ENCODE measurements at places on chromosomes 6 and 20. TPM values are rescaled to one million over a fixed set of nuclear protein-coding genes. Genes with fewer than 3 reads are reported as not detected.
A peak's percentile ranks its signal among the peaks of the same experiment; 100 is the strongest.

Gene OPN5
- not detected for total RNA-seq

Gene SCUBE3
- 10.3 TPM for total RNA-seq

Gene HNF4A
- not detected for total RNA-seq

Gene RIOK1
- 12.4 TPM for total RNA-seq

Gene SMLR1
- not detected for total RNA-seq

Gene BMP5
- 2.3 TPM for total RNA-seq

Gene FAM83B
- total RNA-seq, result 1.8 TPM

Gene QKI
- 459 TPM for total RNA-seq

Gene NOX3
- not detected for total RNA-seq

Gene XKR7
- not detected for total RNA-seq

Gene LPA
- total RNA-seq, result not detected

Gene KIAA1586
- total RNA-seq, result 6.4 TPM

- DNase-seq, result no peak
These were observed 37.5 kb downstream of the MAK start for GRCh38 chr6:10800810-10801209.

GRCh38 chr6:56686429-56686828, 43.7 kb upstream of the DST start:
- DNase-seq, result no peak

DNA sequence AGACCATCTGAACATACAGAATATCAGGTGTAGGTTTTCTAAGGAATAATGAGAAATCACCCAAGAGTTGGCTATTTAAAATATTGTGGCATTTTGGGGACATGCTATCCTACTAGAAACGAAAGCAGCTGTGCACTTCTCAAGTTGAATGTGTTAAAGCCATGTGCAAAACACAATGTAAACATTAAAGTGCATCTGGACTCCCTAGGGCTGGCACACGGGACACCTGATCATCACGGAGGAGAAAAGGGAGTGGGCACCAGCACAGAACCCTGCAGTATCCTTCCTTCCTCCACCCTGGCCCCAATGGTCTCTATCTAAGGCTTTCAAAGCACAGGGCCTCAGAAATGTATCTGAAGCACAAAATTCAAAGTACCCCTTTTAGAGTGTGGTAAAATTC, 94.3 kb downstream of the INSM1 start:
- DNase-seq, result no peak

GRCh38 chr6:159807150-159807858, 7.2 kb downstream of the PNLDC1 start:
- no peak for DNase-seq

GRCh38 chr20:19815553-19815991, 57.5 kb downstream of the RIN2 start:
- no peak for DNase-seq

DNA sequence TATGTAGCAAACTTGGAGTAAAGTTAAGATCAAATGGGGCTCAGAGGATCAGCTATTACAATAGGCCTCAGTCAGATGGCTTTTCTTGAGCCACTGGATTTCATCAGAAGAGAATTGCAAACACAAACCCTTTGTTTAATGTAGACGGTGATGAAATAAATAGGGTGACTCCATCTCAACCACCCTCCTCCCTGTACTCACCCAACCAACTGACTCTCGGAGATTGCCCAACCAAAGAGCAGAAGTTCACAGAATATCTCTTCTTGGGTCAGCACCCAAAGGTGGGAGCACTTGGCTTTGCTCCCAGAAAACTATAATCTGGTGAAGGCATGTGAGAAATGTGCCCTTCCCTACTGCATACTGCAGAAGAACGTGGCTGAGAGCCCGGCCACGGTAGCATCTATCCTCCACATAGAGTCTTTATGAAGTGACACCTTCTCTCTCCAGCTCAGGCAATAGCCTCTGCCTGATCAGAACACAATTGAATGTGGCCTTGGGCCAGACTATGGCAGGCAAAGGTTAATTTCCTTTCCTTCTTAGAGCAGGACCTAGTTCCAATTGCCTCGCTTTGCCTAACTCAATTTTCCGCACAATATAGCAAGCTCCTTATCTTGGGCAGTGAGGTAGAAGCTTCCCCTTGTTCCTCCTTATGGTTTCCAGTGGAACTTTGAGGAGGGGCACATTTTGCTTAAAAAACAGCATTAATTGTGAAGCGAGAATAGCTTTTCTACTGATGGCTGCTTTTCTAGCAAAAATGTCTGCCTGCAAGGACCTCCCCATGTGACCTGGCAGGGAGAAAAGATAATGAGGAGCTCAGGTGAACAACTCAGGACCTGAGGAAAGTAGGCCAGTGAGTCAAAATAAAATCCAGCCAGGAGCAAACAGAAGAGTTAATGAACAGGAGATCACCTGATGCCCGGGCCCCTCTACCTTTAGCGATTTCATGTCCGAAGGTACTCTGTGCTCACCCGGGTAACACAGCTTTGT, 79.4 kb downstream of the GFOD1 start:
- DNase-seq, result peak; percentile 77

GRCh38 chr6:82363428-82364086, at the start of gene TPBG:
Gene TPBG (plus strand): TSS chr6:82363817. CDS start chr6:82364962, 1,145 bp downstream.
- peak; percentile 70 for DNase-seq

GRCh38 chr20:13790708-13791107, 5.9 kb downstream of the NDUFAF5 start:
- no peak for DNase-seq

DNA sequence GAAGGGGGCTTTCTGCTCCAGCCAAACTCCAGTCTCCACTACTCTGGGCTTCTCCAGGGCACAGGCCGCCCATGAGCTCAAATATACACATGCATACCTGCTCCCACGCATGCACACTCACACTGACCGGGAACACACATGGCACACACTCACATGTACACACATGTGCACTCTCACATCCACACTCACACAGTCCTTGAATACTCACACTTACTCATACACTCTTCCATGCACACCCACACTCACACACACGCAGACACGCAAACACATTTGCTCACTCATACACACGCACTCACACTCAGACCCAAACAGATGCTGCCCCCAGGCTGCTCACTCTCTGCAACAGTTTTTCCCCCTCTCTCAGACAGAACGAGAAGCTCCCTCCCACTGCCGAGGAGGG, 7.0 kb downstream of the GDAP1L1 start:
- DNase-seq, result no peak

DNA sequence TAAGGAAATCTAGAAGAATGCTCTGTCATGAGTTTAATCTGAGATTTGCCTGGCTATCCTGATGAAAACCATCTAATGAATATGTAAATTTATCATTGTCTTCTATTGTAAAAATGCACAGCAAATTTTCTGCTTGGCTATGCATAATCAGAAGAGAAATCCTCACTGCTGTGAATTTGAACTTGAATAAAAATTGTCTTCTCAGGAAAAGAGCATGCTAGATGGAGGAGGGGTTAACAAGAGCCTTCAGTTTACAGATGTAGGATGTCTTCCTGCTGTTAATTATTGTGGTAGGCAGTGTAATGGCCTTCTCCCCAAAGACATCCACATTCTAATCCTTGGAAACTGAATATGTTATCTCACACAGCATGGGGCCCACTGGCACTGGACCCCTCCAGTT, 45.8 kb downstream of the ANKEF1 start:
- no peak for DNase-seq

DNA sequence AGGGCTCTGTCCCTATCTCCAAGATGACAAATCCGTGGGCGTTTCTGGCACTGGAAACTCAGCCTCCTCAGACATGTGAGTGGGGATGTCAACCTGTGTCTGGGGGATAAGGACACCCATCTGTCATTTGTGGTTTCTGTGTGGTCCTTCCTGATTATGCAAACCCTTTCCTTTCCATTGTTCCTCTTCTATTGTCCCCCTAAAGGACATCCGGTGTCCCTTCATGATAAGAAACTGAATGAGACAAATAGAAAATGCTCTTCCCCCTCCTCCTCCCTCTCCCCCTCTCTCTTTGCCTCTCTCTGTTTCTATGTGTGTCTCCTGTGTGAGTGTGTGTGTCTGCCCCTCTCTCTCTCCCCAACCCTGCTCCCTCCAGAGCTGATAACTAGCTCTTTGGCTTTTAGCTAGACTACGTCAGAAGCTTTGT, 11.5 kb upstream of the GLP1R start:
- DNase-seq, result no peak

- peak; percentile 87 for DNase-seq
These were observed 13.2 kb downstream of the SS18L1 start for GRCh38 chr20:62156592-62157386.

GRCh38 chr6:170174124-170174770, 116.6 kb downstream of the DLL1 start:
- peak; percentile 65 for DNase-seq

DNA sequence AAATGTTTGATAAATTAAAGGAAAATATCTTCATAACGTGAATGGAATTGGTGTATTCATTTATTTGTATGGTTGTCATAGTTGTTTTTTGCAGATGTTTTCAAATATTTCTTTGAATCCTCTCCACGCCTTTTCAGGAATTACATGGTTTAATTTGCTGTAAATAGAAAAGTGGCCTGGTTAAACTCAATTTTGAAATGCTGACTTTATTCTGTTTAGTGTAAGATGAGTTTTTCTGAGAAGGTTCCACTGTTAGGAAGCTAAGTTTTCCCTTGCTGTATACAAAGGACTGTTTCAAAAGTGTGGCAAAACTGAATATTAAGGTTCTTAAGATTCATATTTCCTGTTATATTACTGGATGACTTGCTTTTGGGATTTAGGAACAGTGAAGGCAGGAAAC, 503 bp upstream of the ZC2HC1B start:
- no peak for DNase-seq

DNA sequence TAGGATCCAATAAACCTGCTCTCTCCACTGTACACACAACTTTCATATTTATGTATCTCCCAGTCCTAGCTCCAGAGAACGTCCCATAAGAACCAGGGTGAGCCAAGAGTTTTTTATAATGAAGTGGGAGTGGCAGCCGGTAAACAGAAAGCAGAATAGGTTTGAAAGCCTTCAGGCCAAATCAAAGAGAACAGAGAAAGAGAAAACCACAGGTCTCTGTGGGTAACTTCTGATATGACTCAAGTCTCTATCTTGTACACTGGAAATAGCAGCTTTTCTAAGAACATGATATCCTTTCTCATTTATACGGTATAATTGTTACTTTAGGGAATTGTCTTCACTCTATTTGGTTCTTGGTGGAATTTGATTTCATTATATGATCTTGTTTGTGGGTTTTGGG, 273.6 kb downstream of the PACRG start:
- no peak for DNase-seq

DNA sequence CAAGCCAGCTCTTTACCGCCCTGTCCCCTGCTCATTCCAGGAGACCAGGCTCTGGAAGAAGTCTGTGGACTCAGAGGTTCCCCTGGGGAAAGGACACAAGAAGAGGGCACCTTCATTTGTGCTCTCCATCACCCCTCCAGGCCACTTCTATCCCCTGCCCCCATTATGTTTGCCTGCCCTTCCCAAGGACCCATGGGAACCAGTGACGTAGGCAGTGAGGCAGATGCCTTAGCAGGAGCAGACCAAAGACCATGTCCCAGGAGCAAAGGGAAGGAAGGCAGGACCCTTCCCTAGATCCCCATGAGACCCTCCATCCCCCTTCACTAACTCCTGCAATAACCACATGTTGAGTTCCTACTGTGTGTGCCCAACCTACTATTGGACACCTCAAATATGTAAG, 94.4 kb downstream of the MDGA1 start:
- no peak for DNase-seq

DNA sequence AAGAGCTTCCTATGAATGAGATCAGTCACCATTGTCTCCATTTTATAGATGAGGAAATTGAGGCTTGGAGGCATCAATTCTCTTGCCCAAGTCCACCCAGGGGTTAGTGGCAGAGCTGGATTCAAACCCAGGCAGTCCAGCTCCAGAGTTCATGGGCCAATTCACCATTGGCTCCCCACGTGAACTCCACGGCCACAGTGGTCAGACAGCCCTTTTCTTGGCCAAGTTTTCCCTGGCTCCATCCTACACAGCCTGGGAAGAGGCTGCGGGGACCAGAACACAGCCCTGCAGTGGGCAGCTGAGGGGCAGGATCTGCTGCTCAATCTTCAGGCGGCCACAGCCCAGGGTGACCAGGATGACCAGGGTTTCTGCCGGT, 20.5 kb downstream of the TGM2 start:
- no peak for DNase-seq

DNA sequence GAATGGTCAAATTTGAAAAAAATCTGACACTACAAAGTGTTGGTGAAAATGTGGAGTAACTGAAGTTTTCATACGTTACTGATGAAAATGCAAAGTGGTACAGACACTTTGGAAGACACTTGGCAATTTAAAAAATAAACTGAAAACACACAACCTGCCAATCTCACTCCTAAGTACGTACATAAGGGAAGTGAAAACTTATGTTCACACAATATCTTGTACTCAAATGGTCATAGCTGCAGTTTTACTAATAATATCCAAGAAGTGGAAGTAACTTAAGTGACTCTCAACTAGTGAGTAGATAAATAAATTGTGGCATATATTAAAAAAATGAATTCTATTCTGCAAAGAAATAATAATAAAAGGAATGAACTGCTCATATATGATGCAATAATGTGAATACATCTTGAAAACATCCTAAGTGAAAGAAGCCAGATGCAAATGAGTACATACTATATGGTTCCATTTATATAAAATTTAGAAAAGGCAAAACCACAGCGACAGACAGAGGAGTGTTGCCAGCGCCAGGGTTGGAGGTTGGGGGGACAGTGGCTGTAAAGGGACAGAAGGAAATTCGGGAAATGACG, 198.2 kb downstream of the ERMARD start:
- no peak for DNase-seq

GRCh38 chr6:106608080-106608668, 21.1 kb downstream of the RTN4IP1 start:
- DNase-seq, result no peak

GRCh38 chr6:122818866-122819265, 29.8 kb downstream of the SMPDL3A start:
- DNase-seq, result no peak

- DNase-seq, result no peak
These were observed 28.9 kb downstream of the PSMB9 start for GRCh38 chr6:32882879-32883250.

DNA sequence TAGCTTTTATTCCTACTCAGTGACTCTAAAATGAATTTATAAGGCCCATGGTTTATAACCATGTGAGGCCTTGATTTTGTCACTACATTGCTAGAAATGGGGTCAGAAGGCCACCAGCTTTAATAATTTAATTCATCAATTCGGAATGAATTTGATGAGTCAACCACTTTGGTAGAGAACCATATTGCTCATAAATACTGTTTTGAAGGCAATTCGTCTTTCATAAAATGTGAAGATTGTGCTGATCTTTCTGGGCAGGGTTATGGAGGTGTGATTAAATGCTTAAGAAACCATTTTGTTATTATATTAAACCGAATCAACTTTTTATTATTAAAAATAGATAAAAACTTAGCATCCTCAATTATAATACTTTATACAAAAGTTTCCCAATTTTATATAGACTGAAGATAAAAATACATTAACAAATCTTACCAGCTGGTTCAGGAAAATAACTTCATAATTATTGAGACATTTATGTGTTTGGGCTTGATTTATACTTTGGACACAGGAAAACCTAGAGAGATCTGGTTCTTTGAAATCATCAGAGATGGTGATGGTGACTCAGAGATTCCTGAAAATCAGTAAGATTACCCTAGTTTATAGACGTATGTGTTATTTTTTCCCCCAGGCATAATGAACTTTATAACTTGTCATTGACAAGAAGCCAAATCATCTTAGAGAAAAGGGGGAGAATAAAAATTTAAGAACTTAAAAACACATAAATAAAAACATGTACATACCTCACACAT, 10.6 kb downstream of the HCRTR2 start:
- no peak for DNase-seq

Data from Right ventricle myocardium inferior (tissue), 1 donor.